CD4-positive, alpha-beta T cell treated with Interleukin-2 at 100 ng/mL for 4 hours (primary cell): ENCODE measurements at places on chromosomes 7 and 10.

GRCh38 chr7:105055621-105056020 is 41.6 kb downstream of the KMT2E start:
- no peak for DNase-seq

GRCh38 chr7:121002048-121002756 is 13.7 kb downstream of the CPED1 start:
- no peak for DNase-seq

DNA sequence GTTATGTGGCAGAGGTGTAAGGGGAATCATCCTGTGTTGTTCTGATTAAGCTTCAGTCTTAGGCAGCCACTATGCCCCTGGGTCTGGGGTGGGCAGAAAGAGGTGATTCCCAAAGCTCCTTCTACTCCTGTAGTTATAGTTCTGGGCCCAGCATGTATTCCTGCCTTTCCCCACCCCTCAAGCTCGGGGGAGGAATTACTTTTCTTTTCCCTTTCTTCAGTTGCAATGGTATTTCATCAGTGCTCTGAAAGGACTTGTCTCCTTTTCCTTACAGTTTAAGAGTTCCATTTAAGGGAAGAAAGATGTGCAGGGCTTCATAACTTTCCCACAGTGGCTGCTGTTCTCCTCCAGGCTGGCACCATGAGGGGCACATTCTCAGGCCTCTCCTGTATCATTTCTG is 94.2 kb downstream of the MTPAP start:
- DNase-seq: no peak

DNA sequence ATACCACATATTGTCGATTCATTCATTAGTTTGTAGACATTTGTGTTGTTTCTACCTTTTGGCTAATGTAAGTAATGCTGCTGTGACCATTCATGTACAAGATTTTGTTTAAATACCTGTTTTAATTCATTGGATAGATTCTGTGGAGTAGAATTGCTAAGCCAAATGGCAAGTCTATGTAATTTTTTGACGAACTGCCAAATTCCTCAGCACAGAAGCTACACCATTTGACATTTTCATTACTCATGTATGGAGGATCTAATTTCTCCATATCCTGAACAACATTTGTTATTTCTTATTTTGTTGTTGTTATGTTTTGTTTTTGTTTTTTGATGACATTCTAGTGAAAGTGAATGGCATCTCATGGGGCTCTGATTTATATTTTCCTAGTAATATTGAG is 1351.3 kb upstream of the SORCS1 start:
- DNase-seq: no peak

DNA sequence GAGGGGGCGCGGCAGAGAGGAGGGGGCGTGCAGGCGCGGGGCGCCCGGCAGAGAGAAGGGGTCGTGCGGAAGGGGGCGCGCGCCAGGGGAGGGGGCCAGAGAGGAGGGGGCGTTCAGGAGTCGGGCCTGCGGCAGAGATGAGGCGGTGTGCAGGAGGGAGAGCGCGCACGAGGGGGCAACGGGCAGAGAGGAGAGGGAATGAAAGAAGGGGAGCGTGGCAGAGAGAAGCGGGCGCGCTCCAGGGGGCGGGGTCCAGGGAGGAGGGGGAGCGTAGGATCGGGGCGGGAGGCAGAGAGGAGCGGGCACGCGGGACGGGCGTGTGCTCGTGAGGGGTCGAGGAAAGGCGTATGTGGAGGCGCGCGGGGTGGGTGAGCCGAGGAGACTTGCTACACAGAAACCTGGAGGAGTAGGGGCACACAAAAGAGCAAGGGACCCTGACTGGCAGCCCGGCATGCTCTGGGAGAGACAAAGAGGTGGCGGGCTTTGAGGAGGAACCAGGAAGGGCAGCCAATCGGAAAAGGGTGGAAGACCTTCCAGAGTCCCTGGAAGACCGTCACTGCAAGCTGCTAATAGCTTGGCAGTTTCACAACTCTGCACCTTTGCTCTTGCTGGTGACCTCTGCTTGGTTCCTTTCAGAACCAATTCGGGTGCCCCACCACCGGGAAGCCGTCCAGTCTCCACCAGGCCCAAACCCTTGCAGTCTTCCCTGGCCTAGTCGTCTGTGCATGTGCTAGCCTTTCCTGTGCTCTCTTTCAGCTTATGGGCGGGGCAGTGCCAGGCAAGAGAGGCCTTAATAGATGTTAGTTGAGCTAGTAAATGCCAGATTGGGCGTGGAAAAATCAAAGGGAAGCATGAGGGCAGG is 639 bp downstream of the DYDC2 start:
- DNase-seq: no peak

- DNase-seq: no peak
These were observed 120.7 kb upstream of the GDF10 start for GRCh38 chr10:47179291-47179647.

DNA sequence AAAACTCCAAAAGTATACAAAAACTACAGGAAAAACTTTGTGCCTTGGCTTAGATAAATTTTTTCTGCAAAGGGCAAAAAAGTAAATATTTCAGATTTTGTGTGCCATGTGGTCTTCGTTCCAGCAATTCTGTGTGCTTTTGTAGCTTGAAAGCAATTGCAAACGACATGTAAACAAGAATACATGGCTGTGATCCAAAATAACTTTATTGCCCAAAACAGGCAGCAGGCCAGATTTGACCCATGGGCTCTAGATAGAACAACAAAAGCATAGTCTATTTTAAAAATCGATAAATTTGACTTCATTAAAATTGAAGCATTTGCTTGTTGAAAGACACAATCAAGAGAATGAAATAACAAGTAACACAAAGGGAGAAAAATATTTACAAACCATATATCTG is 336.6 kb downstream of the HPSE2 start:
- DNase-seq: no peak

GRCh38 chr7:91543646-91544045 is 279.4 kb downstream of the FZD1 start:
- DNase-seq: no peak

- no peak for DNase-seq
These were observed 162.0 kb upstream of the MAGI2 start for GRCh38 chr7:79615466-79615865.

- no peak for DNase-seq
These were observed 422.8 kb downstream of the EXOC4 start for GRCh38 chr7:133675510-133676218.

DNA sequence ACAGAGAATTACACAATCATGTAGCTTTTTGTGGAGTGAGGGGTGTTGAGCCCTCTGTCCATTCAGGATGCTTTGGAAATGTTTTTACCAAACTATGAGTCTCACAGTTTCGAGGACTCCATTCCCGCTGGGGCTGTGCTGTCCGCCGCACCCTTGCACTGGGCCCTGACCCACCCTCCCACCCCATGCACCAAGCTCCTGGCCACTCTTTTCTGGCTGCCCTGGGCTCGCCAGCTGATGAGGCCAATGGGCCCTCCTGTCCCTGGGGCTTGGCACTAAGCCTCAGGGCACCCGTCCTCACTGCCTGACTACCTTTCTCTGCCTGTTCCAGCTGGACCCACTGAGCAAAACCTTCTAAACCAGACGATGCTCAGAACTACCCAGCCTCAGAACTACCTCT is 332.1 kb downstream of the PTPRN2 start:
- no peak for DNase-seq

DNA sequence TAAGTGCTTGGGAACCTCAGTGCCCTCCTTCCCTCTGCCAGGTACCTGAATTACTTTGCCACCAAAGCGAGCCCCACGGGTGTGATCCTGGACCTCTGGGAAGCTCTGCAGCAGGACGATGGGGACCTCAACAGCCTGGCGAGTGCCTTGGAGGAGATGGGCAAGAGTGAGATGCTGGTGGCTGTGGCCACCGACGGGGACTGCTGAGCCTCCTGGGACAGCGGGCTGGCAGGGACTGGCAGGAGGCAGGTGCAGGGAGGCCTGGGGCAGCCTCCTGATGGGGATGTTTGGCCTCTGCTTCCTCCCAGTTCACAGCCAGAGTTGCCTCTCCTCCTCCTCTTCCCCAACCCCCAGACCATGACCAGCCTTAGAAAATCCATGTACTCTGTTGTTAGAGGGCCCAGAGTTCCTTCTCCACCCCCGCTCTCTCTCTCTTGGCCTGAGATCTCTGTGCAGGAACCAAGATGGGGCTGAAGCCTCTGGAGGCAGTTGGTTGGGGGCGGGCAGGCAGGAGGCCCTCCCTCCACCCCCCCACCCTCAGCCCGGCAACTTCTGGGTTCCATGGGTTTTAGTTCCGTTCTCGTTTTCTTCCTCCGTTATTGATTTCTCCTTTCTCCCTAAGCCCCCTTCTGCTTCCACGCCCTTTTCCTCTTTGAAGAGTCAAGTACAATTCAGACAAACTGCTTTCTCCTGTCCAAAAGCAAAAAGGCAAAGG is 19.8 kb upstream of the SLC29A3 start:
- no peak for DNase-seq

- no peak for DNase-seq
These were observed 942.5 kb upstream of the ZWINT start for GRCh38 chr10:57303566-57303965.

GRCh38 chr7:95798401-95798930 is 26.1 kb downstream of the DYNC1I1 start:
- no peak for DNase-seq

DNA sequence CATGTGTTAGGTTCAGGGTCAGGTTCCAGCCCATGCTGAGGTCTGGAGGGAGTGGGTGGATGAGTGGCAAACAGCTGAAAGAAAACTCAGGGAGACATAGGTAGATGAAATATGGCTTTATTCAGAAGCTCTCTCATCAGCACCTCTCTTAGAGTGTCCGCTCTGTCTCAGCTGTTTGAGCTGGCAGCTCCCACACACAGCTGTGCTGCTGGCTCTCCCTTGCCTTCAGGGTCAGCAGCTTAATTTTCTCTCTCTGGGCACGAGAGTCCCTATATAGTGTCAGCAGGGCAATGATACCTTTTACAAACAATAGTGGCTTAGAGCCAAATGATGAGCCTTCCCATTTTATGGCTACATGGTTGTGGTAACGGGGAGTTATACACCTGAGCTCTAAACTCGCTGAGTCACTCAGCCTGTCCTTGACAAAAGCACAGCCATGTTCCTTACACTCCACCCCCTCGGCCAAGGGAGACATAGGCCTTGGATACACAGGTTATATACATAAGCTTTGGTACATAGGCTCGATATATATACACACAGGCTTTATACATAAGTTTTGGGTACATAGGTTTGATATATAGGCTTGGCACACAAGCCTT is 10.4 kb downstream of the RNF133 start:
- no peak for DNase-seq

DNA sequence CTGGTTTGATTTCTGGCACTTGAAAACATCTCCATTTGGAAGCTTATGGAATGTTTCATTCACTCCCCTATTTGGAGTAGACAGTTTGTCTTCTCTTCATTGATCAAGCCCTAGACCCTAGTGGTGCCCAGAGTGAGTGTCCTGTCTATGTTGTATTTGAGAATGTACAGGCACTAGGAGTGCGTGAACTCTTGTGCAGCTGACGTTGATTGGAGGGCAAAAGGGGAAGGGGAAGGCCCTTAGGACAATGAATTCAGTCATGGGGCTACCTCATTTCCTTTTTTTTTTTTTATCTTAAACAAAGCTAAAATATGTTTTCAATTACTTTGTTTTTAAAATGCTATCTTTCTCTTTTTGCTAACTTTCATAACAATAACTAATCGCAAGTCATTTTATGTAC is 66.5 kb downstream of the ADD3 start:
- DNase-seq: no peak

GRCh38 chr7:148590471-148590870 is at the start of gene C7orf33:
Gene C7orf33 (plus strand): TSS chr7:148590766. CDS start chr7:148590926, 160 bp downstream.
- DNase-seq: no peak

GRCh38 chr10:63661347-63661746 is 140.1 kb downstream of the REEP3 start:
- no peak for DNase-seq

DNA sequence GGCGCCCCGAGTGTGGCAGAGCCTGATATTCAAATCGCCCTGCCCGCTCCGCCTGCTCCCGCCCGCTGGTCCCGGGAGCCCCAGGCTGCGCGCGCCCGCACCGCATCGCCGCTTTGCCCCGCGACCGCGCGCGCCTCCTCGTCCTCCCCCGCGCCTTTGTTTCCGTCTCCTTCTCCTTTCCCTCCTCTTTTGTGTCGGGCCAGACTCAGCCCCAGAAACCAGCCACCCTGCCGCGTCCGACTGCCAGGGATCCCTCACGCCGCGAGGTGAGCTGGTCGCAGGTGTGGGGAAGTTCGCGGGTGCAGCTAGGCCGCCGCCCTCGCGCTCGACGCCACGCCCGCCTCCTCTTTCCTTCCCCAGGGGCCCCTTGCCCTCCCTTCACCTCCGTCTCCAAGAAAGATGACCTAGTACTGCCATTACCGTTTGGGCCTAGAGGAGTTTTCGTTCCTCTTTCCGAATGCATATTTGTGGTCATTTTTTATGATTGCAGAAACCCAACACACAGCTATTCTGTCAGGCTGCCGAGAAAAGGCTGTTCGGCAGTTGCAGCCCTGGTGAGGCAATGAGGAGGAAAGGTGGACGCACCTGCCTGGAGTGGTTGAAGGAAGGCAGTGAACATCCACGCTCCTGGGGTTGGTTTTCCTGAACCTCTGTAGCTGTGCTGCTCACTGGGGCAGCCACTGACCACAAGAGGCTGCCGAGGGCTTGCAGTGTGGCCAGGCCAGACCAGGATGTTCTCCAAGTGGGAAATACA is 107.3 kb downstream of the SNX10 start:
- DNase-seq: no peak

DNA sequence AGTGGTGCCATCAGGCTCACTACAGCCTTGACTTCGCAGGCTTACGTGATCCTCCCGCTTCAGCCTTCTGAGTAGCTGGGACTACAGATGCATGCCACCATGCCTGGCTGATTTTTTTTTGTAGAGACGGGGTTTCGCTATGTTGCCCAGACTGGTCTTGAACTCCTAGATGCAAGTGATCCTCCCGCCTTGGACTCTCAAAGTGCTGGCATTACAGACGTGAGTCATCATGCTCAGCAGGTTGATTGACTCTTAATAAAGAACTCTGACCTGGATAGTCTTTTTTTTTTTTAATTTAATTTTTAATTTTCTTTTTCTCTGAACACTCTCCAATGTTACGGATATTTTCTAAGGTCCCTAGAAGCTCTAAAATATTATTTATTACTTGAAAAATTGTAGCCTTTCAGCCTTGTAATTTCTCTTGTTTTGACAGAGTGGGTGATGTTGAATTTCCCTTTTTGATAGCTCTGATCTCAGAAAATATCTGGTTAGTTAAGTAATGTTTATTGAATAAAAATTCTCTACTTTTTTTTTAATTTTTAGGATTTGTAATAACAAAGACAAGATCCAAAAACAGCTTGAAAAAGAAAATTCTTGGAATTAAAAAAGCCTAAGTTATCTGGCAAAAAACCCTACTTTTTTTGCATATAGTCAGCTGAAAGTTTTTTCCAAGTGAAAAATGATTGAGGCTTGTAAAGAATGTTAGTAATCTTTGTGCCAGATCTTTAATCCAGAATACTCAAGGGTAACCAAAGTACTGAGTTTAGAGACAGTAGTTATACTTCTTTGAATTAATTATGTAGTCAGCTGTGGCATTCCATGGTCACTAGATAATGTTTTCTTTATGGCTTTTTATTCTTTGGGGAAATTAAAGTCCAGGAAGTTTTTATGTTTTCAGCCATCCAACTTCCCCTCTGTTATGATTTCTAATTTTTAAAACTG is 26.7 kb downstream of the TBC1D12 start:
- no peak for DNase-seq
